ENCODE measurements at places on chromosomes 1 and 21. TPM values are rescaled to one million over a fixed set of nuclear protein-coding genes. Genes with fewer than 3 reads are reported as not detected.

TSTD1 gene
- 34.8 TPM for total RNA-seq

HOOK1 gene
- under 0.01 TPM for total RNA-seq

CTTNBP2NL gene
- 12.6 TPM for total RNA-seq

DAB1 gene
- not detected for total RNA-seq

KCND3 gene
- under 0.01 TPM for total RNA-seq

LIN28A gene
- not detected for total RNA-seq

C1QTNF12 gene
- 5.1 TPM for total RNA-seq

SMPDL3B gene
- not detected for total RNA-seq

CELA2A gene
- total RNA-seq, result not detected

S100A7A gene
- total RNA-seq, result not detected

NPHS2 gene
- total RNA-seq, result not detected

RBP7 gene
- total RNA-seq, result not detected

PEAR1 gene
- total RNA-seq, result 5.6 TPM

MYBPH gene
- 2.2 TPM for total RNA-seq

CYP4A11 gene
- total RNA-seq, result not detected

CCDC30 gene
- total RNA-seq, result 0.99 TPM

FBLIM1 gene
- total RNA-seq, result 53.4 TPM

RCC2 gene
- total RNA-seq, result 39.7 TPM

GJA4 gene
- total RNA-seq, result 0.15 TPM

HAO2 gene
- total RNA-seq, result not detected

ABCG1 gene
- 4.5 TPM for total RNA-seq

TCEA3 gene
- 9.7 TPM for total RNA-seq

LCA5L gene
- total RNA-seq, result 0.66 TPM

HSPA6 gene
- total RNA-seq, result 6.5 TPM

ARHGEF11 gene
- 22.4 TPM for total RNA-seq

COL8A2 gene
- 24.3 TPM for total RNA-seq

PPIAL4G gene
- not detected for total RNA-seq

IGSF8 gene
- total RNA-seq, result 16.0 TPM

ASTN1 gene
- under 0.01 TPM for total RNA-seq

SYCP1 gene
- not detected for total RNA-seq

OR4F29 gene
- total RNA-seq, result 0.29 TPM

CDC42SE1 gene
- 36.5 TPM for total RNA-seq

FAM151A gene
- total RNA-seq, result not detected

FCGR1A gene
- total RNA-seq, result not detected

SELL gene
- 0.15 TPM for total RNA-seq

OR2M3 gene
- total RNA-seq, result not detected

LYPD8 gene
- not detected for total RNA-seq

DISP3 gene
- total RNA-seq, result not detected

CCDC24 gene
- total RNA-seq, result 3.8 TPM

RGS7 gene
- 1.9 TPM for total RNA-seq

PGLYRP3 gene
- not detected for total RNA-seq

SUSD4 gene
- total RNA-seq, result not detected

MCOLN3 gene
- 5.8 TPM for total RNA-seq

TAS1R1 gene
- total RNA-seq, result not detected

CRP gene
- total RNA-seq, result not detected

OR2AK2 gene
- total RNA-seq, result not detected

AIRE gene
- total RNA-seq, result under 0.01 TPM

CADM3 gene
- total RNA-seq, result not detected

ADAMTS4 gene
- 2.3 TPM for total RNA-seq

CDCP2 gene
- not detected for total RNA-seq

CENPF gene
- total RNA-seq, result 3.8 TPM

NR5A2 gene
- total RNA-seq, result not detected

PARP1 gene
- total RNA-seq, result 104 TPM

LCE1D gene
- total RNA-seq, result not detected

CD1D gene
- total RNA-seq, result not detected

KCNK2 gene
- total RNA-seq, result 5.2 TPM
